ENCODE measurements at places on chromosomes 6 and 20.

- no peak for DNase-seq
These were observed 322.3 kb upstream of the PRDM1 start for GRCh38 chr6:105763866-105764265.

DNA sequence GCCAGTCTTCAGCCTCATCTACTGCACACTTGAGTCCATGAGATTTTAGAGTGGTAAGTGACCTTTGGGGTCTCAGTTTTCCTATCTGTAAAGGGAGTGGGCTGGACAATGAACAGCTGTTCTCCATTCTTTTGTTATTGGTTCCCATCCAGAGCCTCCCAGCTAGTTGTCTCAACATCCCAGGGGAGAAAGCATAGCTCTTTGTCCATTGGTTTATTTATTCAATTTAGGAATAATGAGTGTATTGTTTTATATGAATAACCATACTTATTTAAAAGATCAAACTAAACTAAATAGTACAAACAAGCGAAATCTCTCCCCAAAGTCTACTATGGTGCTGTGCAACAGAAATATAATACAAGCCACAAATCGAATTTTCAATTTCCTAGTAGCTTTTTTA is 13.7 kb downstream of the PIGT start:
- no peak for DNase-seq

GRCh38 chr6:31473780-31474761 is 23.9 kb upstream of the MICB start:
- DNase-seq, result no peak

- DNase-seq, result no peak
These were observed 27.7 kb downstream of the HIVEP1 start for GRCh38 chr6:12039540-12040459.

DNA sequence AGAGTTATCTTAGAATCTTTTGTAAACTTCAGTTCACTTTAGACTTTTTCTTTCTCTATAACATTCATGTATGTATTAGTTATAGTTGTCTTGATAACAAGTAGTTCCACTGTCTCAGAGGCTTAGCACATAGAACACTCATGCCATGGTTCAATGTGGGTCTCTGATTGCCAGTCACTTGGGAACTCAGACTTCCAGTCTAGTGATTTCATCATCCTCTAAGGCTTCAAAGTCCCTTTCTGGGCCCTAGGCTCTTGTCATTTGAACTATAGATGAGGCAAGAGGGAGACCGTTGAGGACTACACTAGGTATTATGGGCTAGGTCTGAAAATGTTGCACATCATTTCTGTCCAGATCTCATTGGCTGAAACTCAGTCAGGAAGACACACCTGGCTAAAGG is 8.4 kb upstream of the EEF1E1 start:
- DNase-seq, result no peak

DNA sequence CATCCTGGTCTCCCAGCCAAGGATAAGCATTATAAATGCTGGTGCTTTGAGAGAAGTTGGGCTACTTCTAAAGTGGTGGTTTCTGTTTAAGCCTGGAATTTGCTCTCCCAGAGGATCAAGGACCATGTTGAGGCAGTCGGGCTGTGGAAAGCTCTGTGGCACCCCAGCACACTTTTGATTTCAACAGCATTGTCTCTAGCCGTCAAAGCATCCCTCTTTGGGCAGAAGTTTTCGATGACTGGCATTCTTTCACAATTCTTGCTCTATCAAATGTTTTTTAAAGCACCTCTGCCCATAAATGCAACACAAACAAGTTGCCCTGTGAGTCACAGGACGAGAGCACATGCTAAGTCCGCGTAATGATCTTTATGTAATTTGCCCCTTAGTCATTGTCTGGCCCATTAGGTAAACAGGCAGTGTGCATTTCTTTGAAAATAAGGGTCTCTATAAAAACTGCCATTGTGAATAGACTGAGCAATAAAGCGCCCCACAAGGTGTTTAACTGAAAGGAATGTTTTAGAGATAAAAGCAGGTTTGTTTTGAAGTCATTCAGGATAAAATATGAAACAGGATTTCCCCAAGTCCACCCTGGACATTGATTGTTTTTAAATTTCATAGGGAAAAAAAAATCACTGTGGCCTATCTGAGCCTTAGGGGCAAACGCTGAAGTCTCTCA is 44.7 kb upstream of the FOXQ1 start:
- no peak for DNase-seq

- no peak for DNase-seq
These were observed 17.4 kb upstream of the ARMC12 start for GRCh38 chr6:35719404-35719829.

GRCh38 chr6:136927292-136927691 is 5.2 kb downstream of the SLC35D3 start:
- DNase-seq, result no peak

DNA sequence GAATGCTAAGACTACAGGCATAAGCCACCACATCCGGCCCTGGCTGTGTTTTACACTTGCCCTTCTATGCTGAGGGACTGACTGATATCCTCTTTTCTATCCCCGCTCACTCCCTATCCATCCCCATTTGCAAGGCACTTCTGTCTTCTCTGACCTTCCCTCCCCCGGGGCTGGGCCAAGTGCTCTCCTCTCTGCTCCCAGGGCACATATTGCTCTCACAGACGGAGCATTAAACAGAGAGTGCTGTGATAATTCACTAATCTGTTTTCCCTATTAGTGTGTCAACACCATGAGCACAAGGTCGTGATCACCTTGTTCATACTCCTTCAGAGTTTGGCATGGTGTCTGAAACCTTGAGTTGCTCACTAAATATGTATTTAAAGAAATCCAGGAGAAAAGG is 9.0 kb upstream of the SLC2A12 start:
- no peak for DNase-seq

DNA sequence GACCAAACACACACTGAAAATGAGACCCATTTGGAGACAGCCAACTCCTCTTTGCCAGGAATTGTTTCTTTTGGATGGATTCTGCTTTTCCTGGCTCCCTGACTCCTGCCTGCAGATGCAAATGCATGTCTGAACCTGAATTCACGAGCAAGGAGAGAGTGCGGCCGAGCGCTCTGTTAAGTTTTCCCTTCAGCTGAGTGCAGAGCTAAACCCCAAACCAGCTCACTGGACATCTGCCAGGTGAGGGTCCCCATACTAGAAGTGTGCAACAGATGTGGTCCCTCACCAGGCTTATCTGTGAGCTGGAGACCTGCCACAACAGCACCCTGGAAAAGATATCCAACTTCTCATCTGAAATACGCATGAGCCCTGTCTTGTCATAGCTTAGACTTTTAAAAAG is 59.0 kb downstream of the CD164 start:
- DNase-seq, result no peak

- no peak for DNase-seq
These were observed 324.7 kb downstream of the GJA1 start for GRCh38 chr6:121760191-121760590.
